Non-pigmented ciliary epithelial cell (primary cell): ENCODE measurements at places on chromosomes 7 and 10.

DNA sequence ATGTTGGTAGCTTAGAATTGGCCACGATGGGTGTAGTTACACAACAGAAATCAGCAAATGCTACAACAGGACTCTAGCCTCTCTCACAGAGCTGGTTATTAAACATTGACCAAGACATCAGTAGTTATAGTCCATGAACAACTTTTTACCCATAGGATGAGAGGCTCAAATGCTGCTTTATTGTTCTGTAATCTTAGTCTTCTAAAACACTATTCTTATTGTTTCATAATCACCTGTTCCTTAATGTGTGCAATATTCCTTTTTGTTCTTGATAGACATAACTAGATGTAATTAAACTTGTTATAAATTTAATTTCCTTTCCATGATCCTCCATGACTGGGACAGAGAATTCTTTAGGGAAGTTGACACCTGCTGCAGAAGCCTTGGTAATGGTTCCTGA lies 356.9 kb downstream of the EXOC4 start:
- no peak for DNase-seq

DNA sequence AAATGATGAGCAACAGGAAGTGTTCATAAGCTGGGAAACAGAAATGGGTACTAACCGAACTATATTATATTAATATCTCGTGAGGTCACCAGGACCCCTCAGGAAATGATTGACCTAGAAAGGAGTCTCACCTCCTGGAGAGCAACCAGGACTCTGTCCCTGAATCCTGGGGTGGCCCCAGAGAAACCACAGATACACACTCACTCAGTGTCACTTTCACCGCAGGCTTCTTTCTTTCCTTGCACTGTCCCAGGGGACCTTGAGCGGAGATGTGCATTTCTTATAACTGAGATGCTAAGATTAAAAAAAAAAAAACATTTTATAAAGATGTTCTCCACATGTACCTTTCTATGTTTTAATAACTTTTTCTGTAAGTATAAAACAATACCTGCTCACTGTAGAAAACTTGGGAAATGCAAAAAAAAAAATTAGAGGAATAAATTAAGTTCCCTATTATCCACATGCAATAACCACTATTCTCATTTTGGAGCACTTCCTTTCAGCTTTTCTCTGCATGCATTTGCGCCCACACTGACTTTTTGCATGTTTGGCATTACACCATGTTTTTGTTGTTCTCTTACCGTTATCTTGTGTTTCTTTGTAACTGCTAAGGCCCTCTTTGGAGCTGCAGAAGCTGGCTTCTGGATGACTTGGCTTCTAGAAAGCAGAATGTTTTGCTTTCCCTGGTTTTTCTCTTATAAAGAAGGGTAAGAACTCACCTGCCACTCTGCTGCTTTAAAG lies 15.0 kb downstream of the NOD1 start:
- DNase-seq: no peak

- no peak for DNase-seq
These were observed 23.7 kb downstream of the CRPPA start for GRCh38 chr7:16397501-16398145.

DNA sequence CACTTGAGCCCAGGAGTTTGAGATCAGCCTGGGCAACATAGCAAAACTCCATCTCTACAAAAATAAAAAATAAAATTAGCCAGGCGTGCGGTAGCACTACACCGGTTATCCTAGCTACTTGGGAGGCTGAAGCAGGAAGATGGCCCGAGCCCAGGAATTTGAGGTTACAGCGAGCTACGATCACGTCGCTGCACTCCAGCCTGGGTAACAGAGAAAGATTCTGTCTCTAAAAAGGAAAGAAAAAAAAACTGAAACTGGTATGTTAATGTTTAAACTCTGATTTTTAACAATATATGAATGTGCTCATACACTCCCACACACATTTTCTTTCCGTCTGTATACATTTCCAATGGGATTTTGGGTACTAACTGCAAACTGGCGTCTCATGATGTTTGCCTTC lies 140.6 kb upstream of the KMT2E start:
- DNase-seq: no peak
